SJCRH30 (cell line): ENCODE measurements at places on chromosomes 6 and 20.

- H3K36me3 ChIP-seq: no peaks in the 10 kb centered on the region
- no peak for DNase-seq
- no peaks in the 10 kb centered on the region for H3K27me3 ChIP-seq
- peaks cover 17% of the 10 kb centered on the region for H3K4me1 ChIP-seq
- no peak overlapping the region for H3K27ac ChIP-seq
- H3K4me3 ChIP-seq: no peak overlapping the region
These were observed 33.2 kb upstream of the FAM83C start for GRCh38 chr20:35325401-35325800.

DNA sequence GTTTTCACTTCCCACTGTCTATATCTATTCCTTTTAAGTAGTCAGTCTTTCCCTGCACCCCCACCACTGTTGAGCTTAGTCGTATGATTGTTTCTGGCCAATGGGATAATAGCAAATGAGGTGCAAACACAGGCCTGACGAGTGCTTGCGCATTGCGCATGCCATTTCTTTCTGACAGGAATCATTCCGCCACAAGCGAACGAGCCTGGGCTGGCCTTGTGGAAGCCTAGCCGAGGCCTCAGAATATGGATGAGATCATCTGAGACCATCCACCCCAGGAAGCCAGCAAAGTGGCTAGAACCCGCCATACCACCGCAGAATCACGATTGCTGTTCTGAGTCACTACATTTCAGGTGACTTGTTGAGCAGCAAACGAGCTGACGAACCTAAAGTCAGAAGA is 52.2 kb upstream of the PRL start:
- H3K36me3 ChIP-seq: no peaks in the 10 kb centered on the region
- H3K27ac ChIP-seq: no peak overlapping the region
- no peaks in the 10 kb centered on the region for H3K27me3 ChIP-seq
- H3K4me3 ChIP-seq: no peak overlapping the region
- no peak for DNase-seq
- no peaks in the 10 kb centered on the region; the same call in 1 of the 2 replicates for H3K4me1 ChIP-seq

GRCh38 chr6:130829333-130829910 is 2.2 kb downstream of the SMLR1 start:
- no peaks in the 10 kb centered on the region for H3K27me3 ChIP-seq
- no peaks in the 10 kb centered on the region for H3K36me3 ChIP-seq
- H3K4me1 ChIP-seq: no peaks in the 10 kb centered on the region
- H3K27ac ChIP-seq: no peak overlapping the region
- DNase-seq: no peak

DNA sequence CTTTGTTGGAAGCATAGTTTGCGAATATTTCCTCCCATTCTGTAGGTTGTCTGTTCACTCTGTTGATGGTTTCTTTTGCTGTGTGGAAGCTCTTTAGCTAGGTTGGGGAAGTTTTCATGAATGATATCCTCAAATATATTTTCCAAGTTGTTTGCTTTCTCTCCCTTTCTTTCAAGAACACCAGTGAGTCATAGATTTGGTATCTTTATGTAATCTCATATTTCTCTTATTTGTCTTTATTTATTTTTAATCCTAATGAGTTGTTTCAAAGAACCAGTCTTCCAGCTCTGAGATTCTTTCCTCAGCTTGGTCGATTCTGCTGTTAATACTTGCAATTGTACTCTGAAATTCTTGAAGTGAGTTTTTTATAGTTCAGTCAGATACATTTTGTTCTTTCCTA is 628.0 kb upstream of the ID4 start:
- no peaks in the 10 kb centered on the region for H3K27me3 ChIP-seq
- no peaks in the 10 kb centered on the region for H3K4me1 ChIP-seq
- no peaks in the 10 kb centered on the region for H3K36me3 ChIP-seq
- no peak overlapping the region for H3K27ac ChIP-seq
- H3K4me3 ChIP-seq: no peak overlapping the region
- no peak for DNase-seq

GRCh38 chr6:151351731-151352130 is 39.6 kb downstream of the ZBTB2 start:
- DNase-seq: no peak
- peak overlapping the region; percentile 82 for H3K27ac ChIP-seq
- H3K4me3 ChIP-seq: no peak overlapping the region
- peaks cover 13% of the 10 kb centered on the region for H3K36me3 ChIP-seq

GRCh38 chr20:12555369-12555768 is 453.4 kb upstream of the SPTLC3 start:
- H3K4me3 ChIP-seq: no peak overlapping the region
- DNase-seq: no peak
- no peaks in the 10 kb centered on the region for H3K4me1 ChIP-seq
- H3K36me3 ChIP-seq: no peaks in the 10 kb centered on the region

GRCh38 chr6:2481307-2481706 is 235.9 kb upstream of the GMDS start:
- no peaks in the 10 kb centered on the region for H3K36me3 ChIP-seq
- no peaks in the 10 kb centered on the region for H3K4me1 ChIP-seq
- no peak for DNase-seq
- H3K27me3 ChIP-seq: no peaks in the 10 kb centered on the region
- H3K4me3 ChIP-seq: no peak overlapping the region

GRCh38 chr20:41264819-41265218 is 52.7 kb downstream of the ZHX3 start:
- no peak for DNase-seq
- H3K27me3 ChIP-seq: no peaks in the 10 kb centered on the region
- H3K36me3 ChIP-seq: no peaks in the 10 kb centered on the region
- no peaks in the 10 kb centered on the region; the same call in 1 of the 2 replicates for H3K4me1 ChIP-seq

DNA sequence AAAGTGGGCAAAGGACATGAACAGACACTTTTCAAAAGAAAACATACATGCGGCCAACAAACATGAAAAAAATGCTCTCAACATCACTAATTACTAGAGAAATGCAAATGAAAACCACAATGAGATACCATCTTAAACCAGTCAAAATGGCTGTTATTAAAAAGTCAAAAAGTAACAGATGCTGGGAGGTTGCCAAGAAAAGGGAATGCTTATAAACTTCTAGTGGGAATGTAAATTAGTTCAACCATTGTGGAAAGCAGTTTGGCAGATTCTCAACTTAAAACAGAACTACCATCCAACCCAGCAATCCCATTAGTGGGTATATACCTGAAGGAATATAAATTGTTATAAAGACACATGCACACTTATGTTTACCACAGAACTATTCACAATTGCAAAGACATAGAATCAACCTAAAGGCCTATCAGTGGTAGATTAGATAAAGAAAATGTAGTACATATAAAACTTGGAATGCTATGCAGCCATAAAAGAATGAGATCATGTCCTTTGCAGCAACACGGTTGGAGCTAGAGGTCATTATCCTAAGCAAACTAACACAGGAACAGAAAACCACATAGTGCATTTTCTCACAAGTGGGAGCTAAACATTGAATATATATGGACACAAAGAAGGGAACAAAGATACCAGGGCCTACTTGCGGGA is 16.3 kb downstream of the CENPQ start:
- no peak for DNase-seq
- H3K27me3 ChIP-seq: no peaks in the 10 kb centered on the region
- no peaks in the 10 kb centered on the region for H3K4me1 ChIP-seq
- no peak overlapping the region for H3K27ac ChIP-seq

DNA sequence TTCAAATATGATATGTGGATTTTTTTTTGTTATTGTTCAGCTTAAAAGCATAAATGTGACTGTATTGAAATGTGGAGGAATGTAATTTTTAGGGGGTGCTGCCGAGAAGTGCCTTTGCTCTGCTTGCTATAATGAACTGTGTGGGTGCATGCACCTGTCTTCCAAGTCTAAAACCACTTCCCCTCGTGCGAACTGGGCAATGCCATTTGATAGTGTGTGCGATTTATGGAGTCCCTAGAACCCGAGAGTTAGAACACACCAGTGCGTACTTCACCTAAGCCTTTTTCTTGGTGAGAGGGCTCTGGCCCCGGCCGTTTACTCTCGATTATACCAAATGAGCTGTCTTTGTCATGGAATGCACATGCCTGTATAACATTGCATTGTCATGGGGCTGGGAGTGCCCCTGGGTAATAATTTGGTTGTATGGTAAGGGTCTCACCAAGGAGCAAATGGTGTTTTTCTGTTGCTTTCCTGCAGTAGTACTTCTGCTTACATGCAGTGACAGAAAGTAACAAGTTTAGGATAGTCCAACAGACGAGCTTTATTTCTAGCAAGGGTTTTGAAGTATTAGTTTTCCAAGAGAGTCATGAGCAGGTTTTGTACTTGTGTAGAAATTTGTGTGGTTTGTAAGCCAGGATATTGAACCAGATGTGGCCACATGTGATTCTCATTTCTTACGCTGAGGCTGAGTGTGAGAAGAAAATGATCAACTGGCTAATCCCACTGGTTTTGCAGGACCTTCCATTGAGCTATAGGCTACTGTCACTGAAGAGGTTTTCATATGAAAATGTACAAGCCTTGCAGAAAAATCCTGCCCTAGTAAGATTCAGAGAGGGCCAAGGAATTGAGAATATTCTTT is 172.4 kb downstream of the DTNBP1 start:
- no peaks in the 10 kb centered on the region for H3K27me3 ChIP-seq
- peaks cover 9% of the 10 kb centered on the region for H3K4me1 ChIP-seq
- no peak overlapping the region for H3K4me3 ChIP-seq
- H3K27ac ChIP-seq: no peak overlapping the region
- no peaks in the 10 kb centered on the region for H3K36me3 ChIP-seq
- no peak for DNase-seq
